ENCODE measurements at places on chromosomes 1 and 21.

DNA sequence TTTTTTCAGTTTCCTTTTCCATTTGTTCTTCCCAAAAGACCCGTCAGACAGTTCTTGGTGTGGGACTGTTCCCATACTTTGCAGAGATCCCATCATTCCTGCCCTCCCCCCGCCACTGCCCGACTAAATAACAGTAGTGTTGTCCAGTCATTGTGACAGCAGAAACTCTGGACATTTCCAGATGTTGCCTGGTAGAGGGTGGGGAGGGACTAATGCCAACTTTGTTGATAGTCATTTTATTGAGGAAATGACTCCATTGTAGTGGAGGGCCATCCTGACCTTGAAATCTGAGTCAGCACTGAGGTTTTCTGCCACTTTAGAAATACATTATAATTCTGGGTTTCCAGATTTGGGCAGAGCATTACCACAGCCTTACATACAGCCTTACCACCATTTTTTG is 85.4 kb downstream of the CEP350 start:
- DNase-seq: no peak

DNA sequence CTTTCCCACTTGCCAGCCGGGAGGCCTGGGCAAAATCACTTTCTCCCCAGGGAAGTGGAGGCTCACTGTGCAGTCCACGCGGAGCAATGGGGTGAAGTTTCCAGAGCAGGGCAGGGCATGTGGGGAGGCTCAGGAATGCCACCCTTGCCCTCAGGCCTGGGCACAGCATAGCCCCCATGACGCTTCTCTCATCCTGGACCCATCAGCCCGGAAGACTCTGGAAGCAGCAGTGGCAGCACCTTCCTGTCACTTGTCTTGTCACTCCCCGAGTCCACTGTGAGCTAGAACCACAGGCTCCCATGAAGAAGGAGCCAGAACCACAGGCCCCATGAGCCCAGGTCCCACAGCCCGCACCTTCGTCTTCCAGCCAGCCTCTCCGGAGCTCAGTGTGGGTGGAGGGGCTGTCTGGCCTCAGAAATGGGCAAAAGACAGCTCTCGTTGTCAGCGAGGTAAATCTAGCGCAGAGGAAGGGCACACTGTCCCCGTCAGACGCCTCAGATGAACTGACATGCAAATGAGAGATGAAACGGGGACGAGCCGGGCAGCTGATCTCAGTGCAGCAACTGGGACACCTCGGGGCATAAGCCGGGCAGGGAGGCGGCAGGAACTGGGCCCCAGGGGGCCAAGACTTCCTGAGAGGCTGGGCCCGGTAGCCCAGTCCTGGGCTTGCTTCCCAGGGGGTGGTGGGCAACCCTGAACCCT is 6.1 kb downstream of the PDE9A start:
- no peak for DNase-seq

GRCh38 chr1:234065794-234066447 is 161.4 kb downstream of the SLC35F3 start:
- peak; percentile 32 for DNase-seq

- DNase-seq: no peak
Observed at GRCh38 chr1:2460203-2460602, 15.9 kb upstream of the PLCH2 start.

DNA sequence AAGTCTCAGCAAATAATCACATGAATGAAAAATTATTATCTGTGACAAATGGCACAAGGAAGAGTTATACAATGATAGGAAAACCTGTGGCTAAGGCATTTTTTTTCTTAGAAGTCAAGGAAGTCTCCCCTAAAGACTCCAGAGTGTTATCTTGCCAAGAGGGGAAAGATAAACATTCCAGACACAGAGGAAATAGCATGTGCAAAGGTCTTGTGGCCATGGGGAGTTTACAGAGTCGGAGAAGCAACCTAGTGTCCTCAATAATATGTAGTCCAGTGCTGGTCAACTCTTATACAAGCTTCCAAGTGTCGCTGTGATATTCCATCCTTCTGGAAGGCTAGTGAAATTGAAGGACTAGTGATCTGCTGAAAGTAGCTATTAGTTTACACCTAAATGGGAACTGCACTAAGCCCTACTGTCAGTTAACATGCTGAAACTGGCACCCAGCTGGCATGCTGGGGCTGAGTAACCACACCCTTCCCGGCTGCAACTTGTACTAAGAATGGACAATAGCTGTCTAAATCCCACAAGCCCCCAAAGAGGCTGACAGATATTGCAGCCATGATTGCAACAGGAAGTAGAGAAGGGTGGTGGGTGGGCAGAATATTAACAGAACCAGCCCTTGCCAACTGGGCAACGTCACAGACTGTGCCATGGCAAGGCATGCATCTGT is 11.5 kb upstream of the ATP1B1 start:
- DNase-seq: no peak

DNA sequence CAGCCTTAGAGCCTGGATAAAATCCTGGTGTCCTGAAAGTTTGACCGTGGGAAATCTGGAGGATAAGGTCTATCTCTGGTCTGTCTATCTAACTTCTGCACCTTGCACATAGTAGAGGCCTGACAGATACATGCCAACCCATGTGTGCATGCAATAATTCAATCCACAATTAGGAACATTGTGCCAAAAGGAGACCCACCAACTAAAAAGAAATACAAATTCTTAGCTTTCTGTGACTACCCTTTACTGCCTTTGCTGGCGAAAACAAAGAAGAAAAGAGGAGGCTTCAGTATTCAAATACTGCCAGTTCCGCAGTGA is 381 bp upstream of the KLHL20 start:
- no peak for DNase-seq

GRCh38 chr1:29540801-29541357 is 304.6 kb downstream of the PTPRU start:
- no peak for DNase-seq

DNA sequence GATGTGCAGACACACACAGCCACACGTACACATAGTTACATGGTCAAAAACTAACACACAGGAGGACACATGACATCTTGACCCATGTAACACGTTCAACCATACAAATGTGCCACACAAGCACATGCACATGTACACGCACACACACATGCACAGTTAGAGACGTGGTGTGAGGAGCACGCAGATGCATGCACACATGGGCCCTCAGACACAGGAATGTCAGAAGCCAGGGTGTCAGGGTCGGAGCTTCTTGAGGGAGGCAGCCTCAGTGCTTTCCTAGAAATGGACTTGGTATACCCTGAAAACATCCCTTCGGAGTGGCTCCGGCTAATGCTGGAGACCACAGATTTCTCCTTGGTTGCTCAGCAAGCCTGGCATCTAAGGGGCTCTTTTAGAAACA is 114.3 kb downstream of the DMRTB1 start:
- no peak for DNase-seq

- no peak for DNase-seq
Observed at GRCh38 chr1:42822800-42823392, 5.7 kb upstream of the SVBP start.

DNA sequence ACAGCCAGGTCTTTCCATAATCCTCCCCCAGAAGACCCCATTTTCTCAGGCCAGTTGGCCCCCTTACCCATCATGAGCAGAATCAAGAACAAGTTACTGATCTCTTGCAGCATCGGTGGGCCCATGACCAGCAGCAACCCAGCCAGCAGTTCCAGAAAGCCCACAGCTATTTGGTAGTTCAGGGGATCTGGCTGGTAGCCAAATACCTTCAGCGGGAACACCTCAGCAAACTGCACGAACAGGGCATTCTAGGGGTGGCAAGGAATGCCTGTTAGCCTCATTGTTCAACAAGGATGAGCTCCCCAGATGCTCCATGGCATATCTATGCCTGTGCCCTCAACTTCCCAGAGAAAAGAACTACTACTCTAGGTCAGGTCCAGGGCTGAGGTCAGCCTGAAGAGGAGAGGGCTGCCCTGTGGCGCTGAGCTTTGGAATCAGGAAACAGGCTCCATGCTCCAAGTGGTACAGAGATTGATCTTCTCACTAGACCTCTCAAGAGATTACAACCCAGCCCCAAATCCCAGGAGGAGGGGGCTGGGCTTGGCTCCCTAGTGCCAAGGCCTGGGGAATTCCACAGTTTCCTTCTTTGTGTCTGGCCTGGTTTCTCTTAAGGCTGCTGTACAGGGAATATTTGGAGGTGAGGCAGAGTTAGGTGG is 1.3 kb downstream of the TMEM35B start:
- DNase-seq: no peak

DNA sequence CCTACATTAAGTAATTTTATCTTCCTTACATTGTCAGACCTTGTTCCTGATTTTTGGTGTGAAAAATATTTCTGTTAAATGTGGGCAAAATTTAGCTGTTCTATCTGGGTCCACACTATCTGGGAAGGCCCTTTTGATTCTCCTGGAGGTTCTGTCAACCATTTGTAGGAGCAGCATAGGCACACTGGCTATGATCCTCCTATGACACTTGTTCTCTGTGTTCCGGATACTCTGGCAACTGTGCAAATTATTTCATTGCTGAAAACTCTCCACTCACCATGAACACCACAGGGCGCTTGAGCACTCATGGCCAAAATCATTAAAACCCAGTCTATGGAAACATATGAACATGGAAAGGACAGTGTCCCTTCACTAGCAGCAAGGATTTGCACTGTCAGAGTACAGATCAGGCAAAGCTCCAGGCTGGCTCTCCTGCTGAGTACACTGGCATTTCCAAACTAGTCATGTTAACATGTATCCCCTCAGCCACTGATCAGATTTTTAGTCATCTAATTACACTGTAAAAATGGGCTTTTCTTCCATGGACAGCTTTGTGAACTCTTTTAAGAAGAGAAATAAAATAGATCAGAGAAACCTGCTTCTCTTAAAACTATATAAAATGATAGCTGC is 43.9 kb upstream of the SGIP1 start:
- DNase-seq: no peak

GRCh38 chr21:34031835-34032370 is 41.5 kb upstream of the MRPS6 start:
- no peak for DNase-seq

GRCh38 chr1:156471496-156472490 is 28.8 kb downstream of the MEF2D start:
- DNase-seq: no peak

- DNase-seq: no peak
Observed at GRCh38 chr1:3359351-3359750, 95.1 kb upstream of the ARHGEF16 start.

DNA sequence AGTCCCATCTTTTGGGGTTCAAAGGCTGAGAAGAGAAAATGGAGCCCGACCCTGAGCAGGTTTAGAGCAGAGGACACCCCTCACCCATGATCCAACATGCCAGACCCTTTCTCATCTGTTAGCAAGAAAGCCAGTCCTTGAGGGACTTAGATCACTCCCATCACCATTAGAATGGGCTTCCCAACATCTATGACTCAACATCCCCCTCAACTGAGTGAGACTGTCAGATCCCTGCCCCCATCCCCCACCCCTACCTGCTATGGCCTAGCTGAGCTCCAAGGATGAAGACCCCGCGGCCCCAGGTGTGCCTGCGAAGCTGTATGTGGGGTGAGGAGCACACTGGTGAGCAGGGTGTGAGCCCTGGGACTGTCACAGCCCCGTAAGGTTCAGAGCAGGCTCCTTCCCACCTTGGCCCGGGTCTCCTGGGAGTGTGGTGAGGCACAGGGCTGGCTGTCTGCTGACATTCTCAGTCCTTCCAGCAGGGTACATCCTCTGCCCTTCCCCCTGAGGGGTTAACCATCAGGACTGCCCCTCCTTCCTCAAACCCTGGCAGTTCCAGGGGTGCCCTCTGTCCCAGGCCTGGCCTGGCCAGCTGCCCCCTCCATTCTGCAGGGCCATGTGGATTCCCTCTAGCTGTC is 21.4 kb upstream of the BLACAT1 start:
- DNase-seq: no peak

GRCh38 chr1:64195081-64195395 is 8.4 kb upstream of the UBE2U start:
- no peak for DNase-seq

GRCh38 chr1:219401724-219402625 is 210.9 kb downstream of the ZC3H11B start:
- no peak for DNase-seq

DNA sequence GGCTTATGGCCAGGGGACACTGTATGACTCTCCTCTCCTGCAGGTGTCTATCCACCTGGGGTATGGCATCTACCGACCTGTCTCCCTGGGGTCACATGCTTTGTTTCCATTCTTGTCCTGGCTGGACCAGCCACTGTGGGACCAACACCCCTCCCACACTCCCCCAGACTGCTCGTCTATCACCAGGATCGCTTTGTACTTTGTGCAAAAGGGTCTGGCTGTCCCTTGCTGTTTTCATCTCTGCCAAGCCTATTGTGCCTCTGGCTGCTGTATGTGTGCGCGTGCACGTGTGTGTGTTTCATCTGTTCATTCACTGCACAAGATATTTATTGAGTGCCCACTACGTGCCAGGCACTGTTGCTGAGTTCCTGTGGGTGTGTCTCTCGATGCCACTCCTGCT is 25.5 kb downstream of the ETNK2 start:
- peak; percentile 52 for DNase-seq

DNA sequence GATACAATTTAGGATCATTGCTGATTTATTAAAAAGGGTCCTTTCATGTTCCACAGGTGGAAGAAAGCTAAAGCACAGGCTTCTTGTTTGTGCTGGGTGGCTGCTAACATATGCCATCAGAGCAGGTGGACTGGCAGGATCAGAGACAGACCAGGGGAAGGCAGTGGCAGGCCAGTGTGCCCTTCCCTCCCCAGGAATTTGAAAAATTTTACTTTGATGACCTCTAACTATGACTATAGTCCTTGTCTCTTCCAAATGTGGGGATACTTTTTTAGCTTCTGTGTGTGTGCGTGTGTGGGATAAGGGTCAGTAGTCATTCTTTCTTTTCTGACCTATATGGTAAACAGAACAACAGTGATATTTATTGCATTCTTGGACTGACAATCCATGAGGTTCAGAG is 49.9 kb downstream of the LHX9 start:
- no peak for DNase-seq

GRCh38 chr1:86648255-86648654 is 56.1 kb upstream of the SH3GLB1 start:
- DNase-seq: no peak

- no peak for DNase-seq
Observed at GRCh38 chr1:79716447-79716846, 709.9 kb upstream of the ADGRL4 start.

- peak; percentile 64 for DNase-seq
Observed at GRCh38 chr1:175742790-175743459, 470 bp downstream of the TNR start.

- DNase-seq: peak; percentile 35
Observed at GRCh38 chr1:118841521-118841920, 146.6 kb downstream of the TBX15 start.

DNA sequence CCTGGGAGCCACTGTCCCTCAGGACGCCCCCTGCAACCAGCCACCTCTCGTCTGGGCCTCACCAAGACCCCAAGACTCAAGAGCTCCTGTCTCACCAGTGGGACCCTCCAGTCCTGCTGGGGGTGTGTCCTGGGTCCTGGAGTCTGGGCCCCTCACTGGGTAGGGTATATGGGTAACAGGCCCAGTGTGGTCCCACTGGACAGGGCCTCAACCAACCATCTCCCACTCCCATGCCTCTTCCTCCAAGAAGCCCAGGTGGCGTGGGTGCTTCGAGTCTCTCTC is 725 bp upstream of the VWA1 start:
- DNase-seq: no peak
